Brain microvascular endothelial cell (primary cell): ENCODE measurements at places on chromosomes 5 and 9.

GRCh38 chr9:115042781-115043509 is 75.0 kb downstream of the TNC start:
- no peak for DNase-seq

GRCh38 chr5:111781200-111781599 is 24.2 kb upstream of the NREP start:
- peak; percentile 60 for DNase-seq

DNA sequence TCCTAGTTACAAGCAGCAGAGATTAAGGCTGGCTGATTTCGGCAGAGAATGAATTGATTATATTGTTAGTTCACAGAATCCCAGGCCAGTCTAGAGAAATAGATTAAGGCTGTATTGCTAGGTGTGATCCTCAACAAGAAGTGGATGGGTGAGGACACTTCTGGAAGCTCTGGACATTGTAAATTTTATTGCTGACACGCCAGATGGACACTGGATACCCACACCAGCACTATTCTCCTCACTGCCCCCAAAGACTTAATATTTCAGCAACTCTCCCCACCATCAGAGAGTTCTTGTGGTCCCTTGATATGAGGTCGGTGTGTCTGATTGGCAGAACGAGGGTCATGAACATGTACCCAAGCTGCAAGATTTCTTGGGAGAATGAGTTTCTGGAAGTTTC is 171.6 kb upstream of the EGFLAM start:
- no peak for DNase-seq

GRCh38 chr9:98879094-98879962 is 64.4 kb upstream of the COL15A1 start:
- DNase-seq = no peak

DNA sequence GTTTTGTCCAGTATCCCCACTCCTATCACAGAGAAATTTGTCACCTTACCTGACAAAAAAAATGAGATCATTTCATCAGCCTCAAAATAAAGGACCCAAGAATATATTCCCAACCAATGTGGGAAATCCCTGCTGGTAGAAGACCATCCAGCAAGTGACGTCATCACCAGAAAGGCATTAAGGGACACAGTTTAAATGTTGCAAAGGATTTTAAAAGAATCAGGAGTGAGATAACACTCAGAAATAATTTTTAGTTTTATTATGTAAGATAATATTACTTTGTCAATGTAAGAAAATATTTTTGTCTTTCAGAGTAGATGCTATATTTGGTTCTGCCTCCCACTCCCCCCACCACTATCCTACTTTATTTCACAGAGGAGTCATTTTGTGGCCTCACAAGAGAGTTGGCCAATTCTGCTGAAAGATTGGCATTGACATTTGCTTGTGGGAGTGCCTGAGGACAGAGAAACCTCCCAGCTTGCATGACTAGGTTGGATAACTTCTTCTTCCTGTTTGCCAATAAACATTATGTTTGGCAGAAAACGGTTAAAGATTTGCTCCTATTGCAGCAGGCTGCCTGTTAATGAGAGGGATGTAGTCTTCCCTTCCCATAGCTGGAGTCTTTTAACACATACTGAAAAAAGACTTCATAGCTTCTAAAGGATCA is 288.6 kb upstream of the DAB2 start:
- DNase-seq = no peak

DNA sequence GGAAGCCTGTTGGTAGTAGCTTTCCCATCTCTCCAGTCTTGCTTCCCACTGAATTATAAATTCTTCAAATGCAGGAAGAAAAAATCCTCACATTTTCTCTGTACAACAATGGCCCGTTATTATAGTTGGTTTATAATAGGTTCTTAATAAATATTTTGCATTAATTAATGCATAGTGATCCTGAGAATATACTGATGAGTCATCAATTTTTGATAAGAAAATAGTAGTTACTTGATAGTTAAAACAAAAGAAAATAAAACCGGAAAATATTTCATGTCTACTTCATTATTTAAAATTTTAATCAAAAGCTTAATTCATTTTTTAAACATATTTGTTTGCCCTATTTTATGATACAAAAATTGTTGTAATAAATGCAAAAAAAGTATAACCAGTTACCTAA is 762.6 kb downstream of the BRINP1 start:
- DNase-seq = no peak

GRCh38 chr5:122608222-122608621 is 166.7 kb upstream of the SNX2 start:
- DNase-seq = no peak

- no peak for DNase-seq
These were observed 65.4 kb upstream of the FCN1 start for GRCh38 chr9:134983074-134983473.

- peak; percentile 39 for DNase-seq
These were observed 4.8 kb upstream of the DPM2 start for GRCh38 chr9:127942216-127943010.

- DNase-seq = peak; percentile 7
These were observed 193.4 kb downstream of the EDIL3 start for GRCh38 chr5:84191281-84191680.

- DNase-seq = no peak
These were observed 18.0 kb upstream of the VLDLR start for GRCh38 chr9:2603621-2604020.

- no peak for DNase-seq
These were observed 136.3 kb upstream of the NR3C1 start for GRCh38 chr5:143539742-143540141.

GRCh38 chr9:91991721-91992341 is 41.8 kb upstream of the ROR2 start:
- no peak for DNase-seq

DNA sequence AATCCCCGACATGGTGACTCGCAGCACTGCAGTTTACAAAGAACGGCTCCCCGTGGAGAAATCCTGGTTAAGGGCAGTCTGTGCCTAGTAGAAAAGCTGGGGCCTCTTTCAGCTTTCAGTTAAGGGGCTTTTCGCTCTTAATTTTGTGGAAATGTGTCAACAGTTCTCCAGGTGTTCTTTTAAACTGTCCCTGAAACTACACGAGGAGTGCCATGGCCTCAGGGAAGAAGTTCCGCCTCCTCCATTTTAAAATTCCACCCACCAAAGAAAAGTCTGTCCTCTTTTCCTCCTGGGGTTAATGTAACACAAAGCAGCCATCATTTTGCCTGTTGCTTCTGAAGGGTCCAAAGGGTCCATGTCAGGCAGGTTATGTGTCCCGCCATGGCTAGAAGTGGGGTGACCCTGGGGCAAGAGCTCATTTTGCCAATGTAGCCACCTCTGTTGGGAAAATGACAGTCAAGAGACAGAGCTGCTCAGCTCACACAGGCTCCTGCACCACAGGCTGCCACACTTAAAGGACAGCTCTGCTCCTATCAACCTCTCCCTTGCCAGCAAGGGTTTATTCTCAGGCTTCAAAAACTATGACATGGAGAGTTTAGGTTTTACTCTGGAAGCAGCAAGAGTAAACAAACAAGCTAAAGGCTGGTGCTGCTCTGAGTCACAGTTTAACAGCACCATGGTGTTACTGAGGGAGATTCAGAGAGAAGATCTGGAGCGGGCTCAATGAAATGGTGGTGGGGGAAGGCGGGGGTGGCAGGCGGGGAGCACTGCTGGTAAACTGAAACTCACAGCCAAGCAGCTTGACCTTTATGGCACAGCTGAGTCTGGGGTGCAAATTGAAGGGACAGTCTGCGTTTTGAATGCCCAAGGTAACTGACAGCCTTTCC is 3.2 kb downstream of the WHRN start:
- DNase-seq = peak; percentile 24

- peak; percentile 49 for DNase-seq
These were observed 47.6 kb downstream of the AQP7 start for GRCh38 chr9:33354651-33355211.

DNA sequence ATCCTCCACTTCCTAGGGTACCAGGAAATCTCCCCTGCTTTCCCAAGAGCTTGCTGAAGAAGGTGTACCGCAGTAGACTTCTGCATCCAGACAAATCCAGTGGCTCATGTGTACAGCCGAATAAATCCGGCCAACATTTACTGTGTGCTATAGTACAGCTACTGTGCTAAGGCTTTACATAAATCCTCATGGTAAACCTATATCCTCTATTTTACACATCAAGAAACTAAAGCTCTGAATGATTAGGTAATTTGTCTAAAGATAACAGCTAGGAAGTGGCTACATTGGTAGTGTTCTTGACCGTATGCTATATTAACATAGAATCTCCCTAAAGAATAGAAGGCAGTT is 511 bp upstream of the WDR41 start:
- DNase-seq = no peak

- DNase-seq = no peak
These were observed 6.3 kb downstream of the SEC16A start for GRCh38 chr9:136476369-136477150.

DNA sequence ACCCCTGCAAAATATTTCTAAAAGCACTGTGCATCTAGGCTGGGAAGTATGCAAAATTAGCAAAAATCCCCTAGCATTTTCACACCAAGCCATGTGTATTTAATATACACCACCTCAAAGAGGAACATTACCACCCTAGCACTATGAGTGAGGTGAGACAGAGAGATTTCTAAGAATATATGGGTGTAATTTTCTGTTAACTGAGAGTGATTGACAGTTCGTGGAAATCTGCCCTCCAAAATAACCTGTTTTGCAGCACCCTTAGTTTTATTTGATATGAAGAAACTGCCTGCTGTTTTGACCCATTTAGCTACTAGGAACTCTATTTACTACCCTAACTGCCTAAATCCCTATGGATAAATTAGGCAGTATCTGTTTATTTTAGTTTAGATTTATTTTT is 64.2 kb upstream of the CDKN2B start:
- DNase-seq = no peak

DNA sequence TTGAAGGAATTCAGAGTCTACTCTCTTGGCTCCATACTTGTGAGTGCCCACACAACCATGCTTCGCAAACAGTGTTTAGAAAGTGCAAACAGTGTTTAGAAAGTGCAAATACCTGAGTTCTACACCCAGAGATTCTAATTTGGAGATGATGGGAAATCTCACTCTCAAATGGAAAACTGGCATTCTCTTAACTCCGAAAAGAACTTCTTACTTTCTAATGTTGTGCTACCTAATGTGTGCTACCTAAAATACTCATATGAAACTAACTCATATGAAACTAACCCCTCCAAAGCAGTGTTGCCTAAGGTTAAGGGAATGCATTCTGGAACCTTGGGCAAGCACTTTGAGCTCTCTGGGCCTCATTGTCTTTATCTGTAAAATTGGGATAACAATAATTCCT is 55.5 kb upstream of the ZNF366 start:
- DNase-seq = no peak

DNA sequence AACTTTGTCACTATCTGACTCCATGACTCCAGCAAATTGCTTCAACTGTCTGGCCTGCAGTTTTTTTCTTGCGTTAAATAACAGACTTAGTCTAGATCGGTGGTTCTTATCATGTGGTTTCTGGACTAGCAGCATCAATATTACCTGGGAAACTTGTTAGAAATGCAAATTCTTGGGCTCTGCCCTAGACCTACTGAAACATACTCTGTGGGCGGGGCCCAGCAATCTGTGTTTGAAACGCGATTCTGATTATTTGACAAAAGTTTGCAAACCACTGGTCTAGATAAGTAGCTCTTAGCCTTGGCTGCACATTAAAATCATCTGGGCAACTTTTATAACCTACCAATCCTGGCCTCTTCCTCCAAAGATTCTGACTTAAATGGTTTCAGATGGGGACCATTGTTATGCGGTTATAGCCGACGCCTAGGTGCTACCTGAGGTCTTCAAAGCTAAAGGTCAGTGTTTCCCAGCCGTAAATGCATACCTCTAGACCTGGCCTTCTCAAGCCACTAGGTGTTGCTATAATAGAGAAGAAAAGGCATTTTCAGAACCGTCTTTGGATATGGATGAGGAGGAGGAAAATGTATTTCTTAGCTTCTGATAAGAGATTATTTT is 74.0 kb downstream of the C9orf85 start:
- DNase-seq = no peak
